ENCODE measurements at places on chromosomes 13 and 19. TPM values are rescaled to one million over a fixed set of nuclear protein-coding genes. Genes with fewer than 3 reads are reported as not detected.

Gene PRR22
- 0.09 TPM for total RNA-seq

Gene ZNF93
- total RNA-seq = 10.0 TPM

Gene DIRAS1
- 14.9 TPM for total RNA-seq

Gene SLC7A9
- not detected for total RNA-seq

DNA sequence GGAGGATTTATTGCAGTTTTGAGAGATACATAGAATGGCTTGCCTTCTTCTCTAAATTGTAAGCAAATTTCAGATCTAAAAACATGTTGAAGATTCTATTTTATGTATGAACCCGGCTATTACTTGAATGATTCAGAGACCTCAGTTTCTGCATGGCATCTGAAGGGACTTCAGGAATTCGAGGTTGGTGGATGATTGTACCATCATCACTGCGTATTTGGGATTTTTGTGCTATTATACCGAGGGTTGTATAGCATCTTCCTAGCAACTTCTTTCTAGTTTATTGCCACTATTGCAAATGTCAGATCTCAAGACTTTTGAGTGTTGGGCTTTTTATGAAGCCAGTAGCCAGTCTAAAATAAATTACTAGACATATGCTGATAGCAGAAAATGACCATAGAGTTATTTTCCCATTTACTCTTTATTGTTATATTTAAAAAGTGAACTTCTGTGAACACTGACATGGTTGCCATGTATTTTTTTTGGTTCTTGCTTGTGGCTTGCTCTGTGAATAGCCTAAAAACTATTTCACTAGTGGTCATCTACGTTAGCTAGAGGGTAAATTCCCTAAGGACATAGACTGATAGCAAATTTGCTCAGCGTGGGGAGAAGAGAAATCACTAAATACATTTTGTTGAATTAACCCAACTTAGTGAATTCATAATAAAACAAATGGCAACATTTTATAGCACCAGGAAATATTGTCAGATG, 70.6 kb upstream of the KLF12 start:
- DNase-seq = peak; percentile 34

DNA sequence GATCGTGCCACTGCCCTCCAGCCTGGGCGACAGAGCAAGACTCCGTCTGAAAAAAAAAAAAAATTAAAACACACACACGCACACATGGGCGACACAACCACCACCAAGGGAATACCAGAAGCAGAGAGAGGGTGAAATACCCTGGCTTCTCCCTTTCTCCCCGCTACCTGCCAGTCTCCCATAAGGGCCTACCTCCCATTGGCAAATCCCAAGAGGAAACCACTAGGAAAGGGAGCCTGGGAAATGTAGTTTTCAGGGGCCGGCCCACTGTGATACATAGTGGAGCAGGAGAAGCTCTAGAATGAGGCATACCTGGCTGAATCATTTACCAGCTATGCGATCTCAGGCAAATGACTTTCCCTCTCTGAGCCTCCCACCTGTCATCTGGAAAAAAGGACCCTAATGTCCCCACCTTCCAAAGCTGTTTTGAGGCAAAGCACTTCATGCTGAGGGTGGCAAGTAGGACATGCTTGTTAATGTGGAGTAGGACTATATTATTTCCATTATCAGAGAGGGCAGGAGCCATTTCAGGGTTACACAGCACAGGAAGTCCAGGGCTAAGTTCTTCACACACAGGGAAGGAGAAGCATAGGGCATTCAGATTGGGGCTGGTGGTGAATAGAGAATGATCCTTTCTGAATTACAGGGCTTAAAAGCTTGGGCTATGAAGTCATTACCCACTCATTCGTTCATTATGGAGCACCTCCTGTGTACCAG, 14.3 kb upstream of the HNRNPUL1 start:
- no peak for DNase-seq

GRCh38 chr13:81211713-81212112, 870.8 kb upstream of the SPRY2 start:
- no peak for DNase-seq

- no peak for DNase-seq
These were observed 315.4 kb downstream of the RBM26 start for GRCh38 chr13:79090552-79091124.

DNA sequence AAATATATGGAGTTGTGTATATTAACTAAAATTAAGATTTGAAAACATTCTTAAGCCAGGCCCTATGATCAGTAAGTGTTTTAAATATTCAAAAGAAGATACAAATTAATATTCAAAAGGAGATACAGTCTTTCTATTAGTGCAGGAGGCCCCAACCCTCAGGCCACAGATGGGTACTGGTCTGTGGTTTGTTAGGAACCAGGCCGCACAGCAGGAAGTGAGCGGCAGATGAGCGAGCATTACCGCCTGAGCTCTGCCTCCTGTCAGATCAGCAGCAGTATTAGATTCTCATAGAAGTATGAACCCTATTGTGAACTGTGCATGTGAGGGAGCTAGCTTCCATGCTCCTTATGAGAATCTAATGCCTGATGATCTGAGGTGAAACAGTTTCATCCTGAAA, 232.9 kb downstream of the FOXO1 start:
- DNase-seq = no peak

GRCh38 chr13:95181586-95181985, 119.7 kb downstream of the ABCC4 start:
- no peak for DNase-seq

GRCh38 chr13:27487776-27488175, 37.4 kb upstream of the MTIF3 start:
- DNase-seq = peak; percentile 32

GRCh38 chr13:51966186-51966585, 45.1 kb downstream of the ATP7B start:
- no peak for DNase-seq

DNA sequence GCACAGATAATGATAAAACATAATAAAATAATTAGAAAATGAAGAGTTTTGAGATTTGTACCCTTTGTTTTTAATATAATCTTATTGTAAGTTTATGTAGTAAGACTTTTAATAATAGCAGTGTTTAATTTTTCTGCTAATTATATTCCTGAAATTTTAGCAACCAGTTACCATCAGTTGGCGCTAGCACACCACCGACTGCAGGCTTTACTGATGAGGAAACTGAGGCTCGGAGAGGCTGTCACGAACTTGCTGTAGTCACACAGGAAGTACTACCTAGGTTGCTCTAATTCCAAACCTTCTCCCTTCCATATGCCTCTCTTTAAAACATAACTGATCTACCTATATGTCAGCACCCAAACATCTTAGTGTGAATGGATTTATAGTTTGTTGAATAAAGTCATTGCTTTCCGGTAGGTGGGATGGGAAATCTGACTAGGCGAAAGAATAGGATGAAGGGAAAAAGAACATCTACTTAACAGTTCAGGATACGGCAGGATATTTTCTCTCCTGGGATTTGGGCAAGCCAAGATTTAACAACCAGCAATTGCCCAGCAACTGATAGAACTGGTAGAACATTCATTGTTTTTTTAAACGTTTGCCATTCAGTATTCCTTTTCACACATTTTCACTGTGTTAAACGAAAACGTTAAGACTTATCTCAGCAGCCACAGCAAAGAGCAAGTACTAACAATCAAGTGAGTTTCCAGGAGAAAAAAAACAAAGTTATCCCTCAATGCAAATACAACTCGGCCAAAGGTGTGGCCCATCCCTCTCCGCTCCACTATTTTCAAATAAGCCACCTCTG, 822 bp upstream of the RFXAP start:
- peak; percentile 28 for DNase-seq

Data from fibroblast of the aortic adventitia (primary cell).